Hematopoietic multipotent progenitor cell treated with erythropoietin and hydrocortisone succinate and interleukin-3 and kit ligand, for 6 days (in vitro differentiated cells): ENCODE measurements at places on chromosomes 2 and 18.

- DNase-seq = no peak
These were observed 548.5 kb downstream of the SLC4A3 start for GRCh38 chr2:220175967-220176366.

DNA sequence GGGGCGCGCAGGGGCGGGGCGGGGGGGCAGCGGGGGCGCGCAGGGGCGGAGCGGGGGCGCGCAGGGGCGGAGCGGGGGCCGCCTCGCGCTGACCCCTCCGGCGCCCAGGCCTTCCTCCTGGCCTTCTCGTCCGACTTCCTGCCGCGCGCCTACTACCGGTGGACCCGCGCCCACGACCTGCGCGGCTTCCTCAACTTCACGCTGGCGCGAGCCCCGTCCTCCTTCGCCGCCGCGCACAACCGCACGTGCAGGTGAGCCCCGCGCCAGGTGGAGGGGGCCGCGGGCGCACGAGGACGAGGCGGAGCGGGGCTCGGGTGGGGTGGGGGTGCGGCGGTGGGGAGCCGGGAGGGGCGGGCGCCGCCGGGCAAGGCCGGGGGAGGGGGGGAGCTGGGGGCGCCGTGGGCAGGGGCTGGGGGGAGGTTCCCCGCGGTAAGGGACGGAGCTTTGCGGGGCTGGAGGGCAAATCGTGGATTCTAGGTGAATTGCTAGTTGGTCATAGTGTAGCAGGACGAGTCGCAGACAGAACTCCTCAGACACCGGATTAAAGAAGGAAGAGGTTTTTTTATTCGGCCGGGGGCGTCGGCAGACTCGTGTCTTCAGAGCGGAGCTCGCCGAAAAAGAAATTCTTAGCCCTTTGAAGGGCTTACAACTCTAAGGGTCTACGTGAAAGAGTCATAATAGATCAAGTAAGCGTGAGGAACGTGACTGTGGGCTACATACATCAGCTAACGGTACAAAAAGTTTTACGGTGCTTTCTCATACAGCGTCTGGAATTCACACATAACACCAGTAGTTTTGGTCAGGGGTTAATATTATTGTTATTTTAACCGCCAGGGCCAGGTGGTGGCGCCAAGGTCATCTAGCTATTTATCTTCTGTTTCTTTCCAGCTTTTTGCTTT lies 29.9 kb downstream of the ANO7 start:
- peak; percentile 64 for DNase-seq

- peak; percentile 90 for DNase-seq
These were observed 61.4 kb downstream of the SOS1 start for GRCh38 chr2:39059366-39059952.

DNA sequence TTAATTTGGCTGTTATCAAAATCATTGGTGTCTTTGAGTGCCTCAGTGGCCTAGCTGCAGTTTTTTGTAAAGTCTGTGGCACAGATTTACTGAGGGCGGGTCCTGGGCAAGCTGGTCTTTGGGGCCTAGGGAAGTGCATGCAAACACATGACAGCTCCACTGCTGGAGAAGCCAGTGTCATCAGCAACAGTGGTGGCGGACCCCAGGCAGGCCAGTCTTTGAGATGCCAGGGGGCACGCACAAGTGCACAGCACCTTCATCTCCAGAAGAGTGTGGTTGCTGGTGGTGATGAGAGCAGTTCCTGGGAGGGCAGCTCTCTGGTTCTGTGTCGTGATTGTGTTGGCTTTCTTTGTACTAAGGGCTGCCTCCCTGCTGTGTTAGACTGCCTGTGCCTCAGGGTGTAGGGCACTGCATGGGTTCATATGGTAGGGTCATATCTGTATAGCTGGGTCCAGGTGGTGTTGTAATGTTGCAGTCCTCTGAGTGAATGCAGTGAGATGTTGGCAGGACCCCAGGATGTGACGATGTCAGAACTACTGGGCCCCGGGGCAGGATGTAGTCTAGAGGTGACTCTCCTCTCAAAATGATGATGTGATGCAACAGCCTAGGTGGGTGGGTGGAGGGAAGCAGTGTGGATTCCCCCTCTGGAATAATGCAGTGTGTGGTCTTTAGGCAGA lies 646.7 kb upstream of the CDH2 start:
- DNase-seq = no peak

DNA sequence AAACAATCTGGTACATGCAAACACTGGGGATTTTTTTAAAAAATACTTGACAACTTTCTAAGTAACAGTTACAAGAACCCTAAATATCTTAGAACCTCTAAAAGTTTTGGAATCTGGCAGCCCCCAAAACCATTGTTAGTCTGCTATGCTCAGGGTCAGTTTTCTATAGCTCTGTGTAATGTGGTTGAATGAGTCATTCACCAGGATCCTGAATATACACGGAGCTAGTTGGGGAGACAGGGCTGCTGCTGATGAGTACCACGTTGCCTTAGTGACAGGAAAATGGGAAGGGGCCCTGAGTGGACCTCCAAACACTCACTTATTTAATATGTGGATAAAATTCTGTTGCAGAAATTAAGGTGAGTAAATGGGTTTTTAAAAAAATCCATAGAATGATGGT lies 36.9 kb upstream of the TANC1 start:
- DNase-seq = no peak

DNA sequence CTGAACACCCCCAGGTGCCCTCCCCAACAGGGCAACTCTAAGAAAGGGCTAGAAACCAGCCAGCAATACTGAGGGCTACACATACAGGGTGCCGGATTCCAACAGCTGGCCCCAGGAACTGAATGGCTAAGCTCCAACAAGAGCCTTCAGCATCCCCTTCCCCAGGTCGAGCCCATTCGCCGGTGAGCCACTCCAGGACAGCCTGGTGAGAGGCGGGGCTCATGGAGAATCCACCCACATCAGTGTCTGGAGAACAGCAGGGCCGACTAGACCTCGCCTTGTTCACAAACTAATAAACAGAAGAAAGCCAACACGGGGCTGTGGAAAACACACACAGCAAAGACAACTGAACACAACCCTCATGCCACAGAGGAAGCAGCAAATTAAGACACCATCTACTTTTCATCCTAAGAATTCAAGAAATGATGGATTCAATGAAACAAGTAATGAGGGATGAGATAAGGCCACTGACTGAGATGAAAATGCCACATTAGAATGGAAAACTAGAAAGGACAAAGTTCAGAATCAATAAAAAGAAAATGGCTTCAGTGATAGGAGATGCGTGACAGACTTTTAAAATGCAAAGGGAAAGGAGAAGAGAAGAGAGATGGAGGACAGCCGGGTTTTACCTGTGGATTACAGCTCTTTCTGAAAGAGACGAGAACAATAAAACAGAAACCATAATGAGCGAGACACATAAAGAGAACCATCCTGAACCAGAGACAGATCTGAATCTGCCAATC lies 8.2 kb downstream of the PER2 start:
- DNase-seq = no peak

GRCh38 chr2:237022533-237022932 lies 63.2 kb upstream of the COPS8 start:
- no peak for DNase-seq

- DNase-seq = no peak
These were observed 1.3 kb downstream of the OSBPL6 start for GRCh38 chr2:178195390-178196166.

DNA sequence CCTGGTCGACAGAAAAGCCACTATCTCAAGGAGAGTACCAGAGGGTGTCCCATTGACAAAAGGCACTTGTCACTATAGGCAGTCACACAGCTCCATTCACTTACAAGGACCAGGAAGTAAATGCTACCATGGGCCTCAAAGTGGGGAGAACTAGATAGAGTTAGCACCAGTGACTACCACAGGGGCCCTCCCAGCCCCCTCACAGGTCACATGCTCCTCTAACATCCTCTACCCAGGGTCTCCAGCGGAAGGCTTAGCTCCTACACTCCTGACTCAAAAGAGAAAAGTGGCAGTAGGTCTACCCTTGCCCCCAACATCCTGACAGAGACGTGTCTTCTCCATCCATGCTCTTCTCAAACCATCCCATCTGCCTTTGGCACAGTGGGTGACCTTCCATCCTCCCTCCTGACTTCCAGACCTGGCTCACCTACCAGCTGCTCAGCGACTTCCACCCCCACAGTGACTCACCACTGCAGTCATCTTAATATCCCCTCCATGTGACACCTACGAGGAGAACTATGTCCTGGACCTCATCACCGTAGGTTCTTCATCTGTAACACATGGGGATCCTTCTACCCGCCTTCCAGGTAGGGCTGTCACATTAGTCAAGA lies 5.6 kb upstream of the DNMT3A start:
- DNase-seq = no peak

DNA sequence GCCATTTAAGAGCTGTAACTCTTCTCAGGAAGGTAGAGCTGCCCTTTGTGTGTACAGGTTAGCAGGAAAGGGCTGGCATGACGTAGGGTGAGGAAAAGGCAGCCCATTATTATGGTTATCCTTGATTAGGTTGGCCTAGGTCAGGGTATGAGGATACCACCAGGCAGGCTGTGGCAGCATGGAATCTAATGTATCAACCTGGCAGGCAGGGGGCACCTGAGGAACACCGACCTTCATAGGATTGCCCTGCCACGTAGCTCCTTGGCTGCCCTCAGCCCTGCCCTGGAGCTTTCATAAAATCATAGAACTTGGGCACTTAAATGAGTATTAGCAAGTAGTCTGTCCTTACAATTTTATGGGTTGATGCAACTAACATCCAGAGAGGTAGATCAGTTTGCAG lies 261.6 kb downstream of the LTBP1 start:
- DNase-seq = no peak

DNA sequence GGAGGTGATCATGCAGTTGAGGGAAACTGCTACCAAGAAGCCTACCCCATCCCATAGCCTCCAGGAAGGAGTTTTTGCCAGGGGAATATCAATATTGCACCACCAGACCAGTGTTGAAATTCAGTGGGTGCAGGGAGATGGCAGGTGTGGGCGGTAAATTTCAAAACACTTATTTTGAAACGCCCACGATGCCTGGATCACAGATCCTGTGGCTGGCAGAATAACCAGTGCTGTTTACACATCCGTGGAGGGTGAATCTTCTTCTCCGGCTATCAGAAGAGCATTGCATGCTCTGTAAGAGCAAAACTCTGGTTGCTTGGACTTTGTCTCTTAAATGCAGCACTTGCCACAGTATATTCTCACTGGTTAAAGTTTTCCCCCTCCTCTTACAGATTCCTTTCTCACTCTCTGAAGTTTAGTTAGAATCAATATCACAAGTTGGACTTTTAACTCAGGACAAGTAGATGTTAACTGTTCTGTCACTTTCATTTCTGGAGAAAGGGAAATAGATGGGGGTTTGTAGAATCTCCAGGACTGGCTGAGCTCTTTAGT lies 70.5 kb upstream of the ZCCHC2 start:
- DNase-seq = peak; percentile 50

GRCh38 chr18:44238454-44238853 lies 442.2 kb upstream of the SETBP1 start:
- no peak for DNase-seq

- no peak for DNase-seq
These were observed 218.4 kb downstream of the ANAPC1 start for GRCh38 chr2:111665551-111666116.
